ENCODE measurements at places on chromosomes 16 and 17.

DNA sequence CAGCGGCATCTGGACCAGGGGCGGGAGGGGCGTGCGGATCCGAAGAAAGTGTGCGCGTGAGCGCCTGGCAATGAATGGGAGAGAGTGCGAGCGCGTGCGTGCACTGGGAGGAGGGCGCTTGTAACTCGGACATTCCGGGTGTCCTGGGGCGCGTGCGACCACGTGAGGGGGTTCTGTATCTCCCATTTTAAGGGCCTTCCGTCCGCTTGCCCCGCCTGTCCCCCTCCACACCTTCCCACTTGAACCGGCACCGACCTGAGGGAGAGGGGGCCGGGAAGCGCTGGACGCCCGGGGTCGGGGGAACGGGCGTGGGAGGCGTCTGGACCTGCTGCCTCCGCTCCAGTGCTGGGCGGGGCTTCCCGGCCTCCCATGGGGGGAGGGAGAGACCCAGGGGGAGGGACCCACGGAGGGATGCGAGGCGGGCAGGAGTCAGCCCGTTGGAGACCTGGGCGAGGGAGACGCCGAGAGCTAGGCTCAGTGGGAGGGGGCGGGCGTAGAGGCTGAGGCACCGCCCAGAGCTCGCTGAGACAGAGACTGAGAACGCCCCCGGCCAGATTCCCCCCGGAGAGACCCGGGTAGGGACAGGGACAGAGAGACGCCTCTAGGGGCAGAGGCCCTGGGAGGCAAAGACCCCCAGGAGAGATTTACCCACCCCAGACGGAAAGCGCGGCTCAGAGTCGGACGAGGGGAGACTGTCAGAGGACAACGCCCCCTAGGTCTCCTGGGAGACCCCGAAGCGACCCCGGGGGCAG lies at the start of gene KREMEN2:
Gene KREMEN2, plus strand, starts transcription at position 553 of the 752 bp plus-strand sequence. CDS start 246 bp downstream, outside the sequence.
- no peak for DNase-seq

- no peak for DNase-seq
Observed at GRCh38 chr17:917391-917811, 62.2 kb downstream of the NXN start.

GRCh38 chr17:76845541-76846017 lies 22.6 kb upstream of the MGAT5B start:
- DNase-seq: no peak

DNA sequence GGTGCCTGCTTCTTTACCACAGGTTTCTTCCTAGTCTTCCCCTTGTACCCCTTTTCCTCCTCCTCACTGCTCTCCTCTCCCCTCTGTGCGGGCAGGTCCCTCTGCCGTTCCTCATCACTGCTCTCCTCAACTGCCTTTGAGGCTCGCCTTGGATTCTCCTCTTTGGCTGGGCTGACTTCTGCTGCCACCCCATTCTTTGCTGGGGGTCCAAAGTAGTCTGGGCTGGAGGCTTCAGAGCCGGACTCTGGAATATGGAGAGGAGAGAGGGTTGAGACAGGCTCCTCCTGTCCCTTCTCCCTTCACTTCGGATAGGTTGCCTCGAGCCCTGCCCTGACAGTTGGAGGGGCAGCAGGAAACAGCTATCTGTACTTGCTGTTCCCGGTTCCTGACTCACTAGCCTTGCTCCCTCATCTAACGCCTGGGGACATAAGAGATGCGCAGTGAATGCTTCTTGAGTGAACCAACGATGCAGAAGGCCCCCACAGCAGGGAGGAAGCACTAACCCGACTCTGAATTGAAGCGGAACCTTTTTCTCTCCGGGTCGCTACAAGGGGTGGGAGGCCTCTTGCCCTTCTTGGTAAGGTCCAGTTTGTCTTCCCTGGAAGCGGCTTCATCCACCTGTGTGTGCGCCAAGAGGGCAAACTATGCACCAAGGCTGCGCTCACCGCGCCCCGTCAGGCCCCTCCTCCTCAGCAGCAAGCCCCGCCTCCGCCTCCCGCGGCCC lies 655 bp downstream of the HIRIP3 start:
- DNase-seq: no peak

DNA sequence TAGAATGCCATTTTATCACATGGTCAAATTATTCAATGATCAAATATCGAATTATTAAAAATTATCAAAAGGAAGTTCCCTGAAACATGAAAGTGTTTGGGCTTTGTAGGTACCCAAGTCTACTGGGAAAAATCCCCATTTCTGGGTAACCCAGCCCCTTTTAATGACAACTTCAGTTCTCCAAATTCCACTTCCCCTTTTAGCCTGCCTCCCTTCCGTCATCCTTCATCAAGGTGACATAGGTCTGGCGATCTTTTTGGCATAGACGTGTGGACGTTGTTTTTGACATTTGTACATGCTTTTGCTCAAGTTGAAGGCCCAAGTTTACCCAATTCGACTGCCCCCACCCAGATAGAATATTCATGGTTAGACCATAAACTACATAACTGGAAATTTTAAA lies 660.9 kb downstream of the MAF start:
- no peak for DNase-seq

- no peak for DNase-seq
Observed at GRCh38 chr16:89023621-89024511, 46.9 kb upstream of the CBFA2T3 start.

DNA sequence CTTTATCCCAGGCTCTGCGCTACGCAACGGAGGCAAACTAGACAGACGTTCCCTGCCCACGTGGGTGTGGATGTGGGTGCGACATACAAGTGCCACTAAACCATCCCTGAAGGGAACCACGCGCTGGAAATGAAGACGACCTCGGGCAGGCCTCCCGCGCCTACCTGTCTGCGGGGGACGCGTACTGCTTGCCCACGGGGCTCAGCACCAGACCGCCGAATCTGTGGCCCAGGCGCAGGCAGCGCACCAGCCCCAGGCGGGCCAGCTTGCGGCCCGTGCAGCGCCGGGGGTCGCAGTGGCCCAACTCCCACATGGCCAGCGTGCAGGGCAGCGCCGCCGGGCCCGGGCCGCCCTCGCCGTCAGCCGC lies 480 bp downstream of the TSR3 start:
- DNase-seq: no peak

Data from thyroid gland (tissue), 4 donors.